Right lobe of liver (tissue), 6 donors: ENCODE measurements at places on chromosomes 1 and 21. TPM values are rescaled to one million over a fixed set of nuclear protein-coding genes. Genes with fewer than 3 reads are reported as not detected.

The FCRL5 gene
- 0.61 TPM for total RNA-seq

The FAM151A gene
- 5.3 TPM for total RNA-seq

- H3K4me3 ChIP-seq: no peak overlapping the region
- no peak overlapping the region for H3K27ac ChIP-seq
- no peaks in the 10 kb centered on the region for H3K36me3 ChIP-seq
- no peaks in the 10 kb centered on the region for H3K27me3 ChIP-seq
These were observed 12.9 kb downstream of the NRIP1 start for GRCh38 chr21:15051644-15052458.

- DNase-seq: no peak
- H3K4me3 ChIP-seq: no peak overlapping the region
- H3K27me3 ChIP-seq: no peaks in the 10 kb centered on the region
- H3K27ac ChIP-seq: no peak overlapping the region
- H3K36me3 ChIP-seq: no peaks in the 10 kb centered on the region
These were observed 397.4 kb downstream of the PTPRU start for GRCh38 chr1:29633771-29634170.

GRCh38 chr1:42340901-42341300 is 5.9 kb upstream of the FOXJ3 start:
- peaks cover 4% of the 10 kb centered on the region for H3K4me1 ChIP-seq
- H3K36me3 ChIP-seq: no peaks in the 10 kb centered on the region
- DNase-seq: no peak

- H3K27ac ChIP-seq: no peak overlapping the region
- no peak for DNase-seq
- no peaks in the 10 kb centered on the region for H3K36me3 ChIP-seq
- H3K4me3 ChIP-seq: no peak overlapping the region
- no peaks in the 10 kb centered on the region for H3K4me1 ChIP-seq
These were observed 69.8 kb downstream of the TNR start for GRCh38 chr1:175673371-175674150.

GRCh38 chr1:232965124-232965911 is 14.9 kb downstream of the NTPCR start:
- no peak overlapping the region for H3K27ac ChIP-seq
- no peaks in the 10 kb centered on the region for H3K36me3 ChIP-seq
- no peaks in the 10 kb centered on the region for H3K4me1 ChIP-seq
- H3K4me3 ChIP-seq: no peak overlapping the region

DNA sequence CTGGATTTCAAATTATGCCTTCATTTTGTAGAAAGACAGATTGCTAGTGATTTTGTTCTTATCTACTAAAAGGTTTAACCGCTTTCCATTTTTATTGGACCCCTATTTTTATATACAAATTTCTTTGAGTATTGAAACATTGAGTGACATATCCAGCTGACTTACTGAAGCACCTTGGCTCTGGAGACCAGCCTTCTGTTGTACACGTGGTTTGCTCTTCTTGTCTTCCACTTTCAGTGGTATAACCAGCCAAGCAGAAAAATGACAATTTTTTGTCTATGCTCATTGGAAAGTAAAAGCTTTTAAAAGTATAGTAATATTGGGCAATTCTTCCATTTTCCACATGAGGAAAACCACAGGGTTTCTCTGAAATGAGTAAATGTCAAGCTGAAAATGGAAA is 4.4 kb downstream of the F13B start:
- no peaks in the 10 kb centered on the region for H3K27me3 ChIP-seq
- DNase-seq: no peak
- H3K27ac ChIP-seq: no peak overlapping the region
- H3K4me1 ChIP-seq: no peaks in the 10 kb centered on the region
- no peak overlapping the region for H3K4me3 ChIP-seq
